MCF 10A (cell line): ENCODE measurements at places on chromosomes 16 and 17. TPM values are rescaled to one million over a fixed set of nuclear protein-coding genes. Genes with fewer than 3 reads are reported as not detected.

DNA sequence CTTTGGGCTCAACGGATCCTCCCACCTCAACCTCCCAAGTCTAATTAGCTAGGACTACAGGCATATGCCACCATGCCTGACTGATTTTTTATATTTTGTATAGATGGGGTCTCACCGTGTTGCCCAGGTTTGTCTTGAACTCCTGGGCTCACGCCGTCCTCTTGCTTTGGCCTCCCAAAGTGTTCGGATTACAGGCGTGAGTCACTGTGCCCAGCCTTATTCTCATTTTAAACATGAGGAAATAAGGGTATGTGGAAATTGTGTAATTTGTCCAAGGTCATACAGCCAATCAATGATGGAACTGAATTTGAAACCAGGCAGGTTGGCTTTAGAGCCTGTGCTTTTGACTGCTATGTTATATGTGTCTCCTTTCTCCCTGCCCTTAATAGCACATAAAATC lies 27.4 kb upstream of the AQP8 start:
- peak; percentile 13 for DNase-seq

DNA sequence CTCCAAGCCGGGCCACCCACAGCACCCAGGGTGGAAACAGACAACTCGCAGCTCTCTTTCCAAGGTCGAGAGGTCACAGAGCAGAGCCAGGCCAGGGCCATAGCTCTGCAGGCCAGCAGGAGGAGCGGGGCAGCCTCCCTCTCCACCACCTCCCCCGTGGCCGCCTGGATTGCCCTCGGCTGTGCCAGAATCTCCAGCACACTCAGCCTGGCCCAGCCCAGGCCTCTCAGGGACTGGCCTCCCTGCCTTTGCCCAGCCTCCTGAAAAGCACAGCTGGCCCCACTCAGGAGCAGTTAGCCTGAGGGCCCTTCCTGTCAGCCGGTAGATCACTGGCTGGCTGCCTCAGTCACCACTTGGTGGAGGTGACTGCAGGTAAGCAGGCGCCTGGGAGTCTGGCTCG lies 85.8 kb upstream of the SEC14L1 start:
- no peak for DNase-seq

GRCh38 chr17:41416479-41416878 lies 7.9 kb downstream of the KRT37 start:
- DNase-seq = no peak

DNA sequence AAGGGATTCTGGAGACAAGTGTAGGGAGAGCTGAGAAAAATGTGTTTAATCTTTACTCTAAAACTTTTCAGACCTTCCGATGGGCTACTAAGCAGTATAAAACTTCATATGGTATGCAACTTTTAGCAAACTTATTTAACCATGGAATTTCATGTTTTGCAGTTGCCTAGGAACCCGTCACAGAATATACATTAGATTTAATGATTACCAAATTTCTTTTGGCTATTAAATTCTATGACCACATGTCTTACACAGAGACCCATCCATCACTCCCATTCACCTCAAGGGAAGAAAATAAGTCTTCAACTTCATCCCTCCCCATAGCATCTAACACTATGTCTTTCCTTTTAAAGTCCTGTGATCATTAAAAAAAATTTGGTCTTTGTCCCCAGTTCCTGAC lies 54.9 kb downstream of the HS3ST3A1 start:
- no peak for DNase-seq

DNA sequence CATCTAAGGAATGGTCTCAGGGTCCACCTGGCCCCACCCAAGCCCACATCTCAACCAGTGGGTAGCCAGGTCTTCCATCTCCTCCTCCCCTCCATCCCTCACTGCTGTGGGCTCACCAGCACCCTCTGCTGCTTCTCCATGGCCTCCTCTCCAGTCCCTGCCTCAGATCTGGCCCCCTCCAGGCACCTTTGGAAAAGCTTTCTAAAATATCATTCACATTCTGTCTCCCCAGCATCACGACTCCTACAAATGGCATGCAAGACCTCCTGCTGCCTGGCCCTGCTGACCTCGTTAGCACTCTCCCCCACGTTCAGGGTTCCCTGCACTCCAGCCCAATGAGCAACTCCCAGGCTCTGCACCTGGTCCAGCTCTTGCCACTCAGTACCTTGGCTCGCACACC lies 13.7 kb downstream of the GLP2R start:
- DNase-seq = peak; percentile 30

GRCh38 chr17:45688820-45689219 lies 95.3 kb upstream of the CRHR1 start:
- DNase-seq = no peak

DNA sequence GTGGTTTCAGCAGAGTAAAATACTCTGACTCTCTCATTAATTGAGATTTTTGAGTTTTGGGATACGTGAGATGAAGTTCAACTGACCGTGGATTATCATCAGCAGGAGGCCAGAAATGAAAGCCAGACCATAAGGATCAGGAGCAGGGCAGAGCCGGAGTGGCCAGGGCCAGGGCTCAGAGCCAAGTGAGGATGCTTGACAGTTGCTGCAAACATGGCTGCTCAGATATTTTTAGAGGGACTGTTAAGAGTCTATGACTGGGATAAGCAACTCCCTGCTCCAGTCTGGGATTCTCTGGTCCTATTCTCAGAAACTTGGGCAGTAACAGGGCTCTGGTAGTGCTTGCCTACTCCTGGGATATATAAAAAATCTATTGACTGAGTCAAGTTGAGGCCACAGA lies 17.6 kb upstream of the CDH13 start:
- DNase-seq = no peak

Gene KRT37
- total RNA-seq = not detected in 2 replicates

Gene KRTAP4-4
- not detected in 2 replicates for total RNA-seq
